ENCODE measurements at places on chromosomes 6 and 20. TPM values are rescaled to one million over a fixed set of nuclear protein-coding genes. Genes with fewer than 3 reads are reported as not detected.

DNA sequence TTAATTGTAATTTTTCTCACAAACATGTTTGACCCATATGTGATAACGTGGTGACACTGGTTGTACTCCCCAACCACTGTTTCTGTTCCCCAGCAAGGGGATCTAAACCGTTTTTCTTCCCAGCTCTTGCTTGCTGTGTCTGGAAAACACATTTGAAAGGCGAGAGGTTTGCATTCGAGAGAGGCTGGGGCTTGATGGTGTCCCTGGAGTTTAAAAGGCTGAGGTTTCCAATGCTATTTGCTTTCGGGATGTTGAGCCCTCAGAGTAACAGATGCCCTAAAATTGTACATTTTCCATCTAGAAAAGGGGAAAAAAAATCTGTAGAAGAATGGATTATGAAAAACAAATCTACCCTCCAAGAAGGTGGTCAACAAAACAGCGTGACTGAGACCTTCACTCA lies 35.4 kb downstream of the AKAP12 start:
- no peak for DNase-seq

ZNF334 gene
- total RNA-seq = 0.99 TPM

- no peak for DNase-seq
These were observed 1.6 kb downstream of the STX7 start for GRCh38 chr6:132511210-132511830.

ROMO1 gene
- total RNA-seq = 172 TPM

DNA sequence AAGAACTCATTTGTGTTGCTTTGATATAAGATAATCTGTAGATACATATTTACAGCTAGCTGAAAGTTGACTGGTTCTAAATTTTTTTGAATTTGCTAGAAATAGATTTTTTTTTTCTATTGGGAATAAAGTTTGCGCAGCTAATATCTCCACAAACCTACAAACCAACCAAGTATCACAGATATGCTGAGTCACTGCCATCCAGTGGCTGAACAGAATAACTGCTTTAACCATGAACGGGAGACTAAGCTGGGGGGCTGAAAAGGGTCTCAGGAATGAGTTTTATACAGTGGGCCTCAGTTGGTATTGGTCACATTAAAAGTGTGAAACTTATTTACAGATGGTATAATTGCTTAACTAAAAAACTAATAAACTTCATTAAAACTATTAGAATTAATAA lies 326.7 kb upstream of the CNR1 start:
- no peak for DNase-seq

ZC3H12D gene
- 0.47 TPM for total RNA-seq

DNA sequence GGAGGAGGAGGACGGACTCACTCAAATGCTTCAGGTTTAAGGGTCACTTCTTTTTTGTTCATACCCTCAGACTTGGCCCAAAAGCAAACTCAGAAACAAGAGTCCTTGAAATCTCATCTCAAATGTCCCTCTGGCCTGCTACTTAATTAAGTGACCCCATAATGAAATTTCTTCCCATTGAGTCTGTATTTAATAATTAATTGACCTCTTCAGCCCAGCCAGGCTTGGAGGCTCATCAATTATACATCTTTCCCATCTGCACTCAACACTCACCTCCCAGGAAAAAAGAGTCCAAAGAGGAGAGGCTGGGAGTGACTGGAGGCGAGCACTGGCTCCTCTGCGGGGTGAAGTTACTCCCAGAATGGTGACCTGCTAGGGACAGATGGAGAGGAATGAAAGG lies 90.5 kb upstream of the EYA2 start:
- no peak for DNase-seq

- DNase-seq = no peak
These were observed 114.6 kb downstream of the RCAN2 start for GRCh38 chr6:46376562-46377061.

DNA sequence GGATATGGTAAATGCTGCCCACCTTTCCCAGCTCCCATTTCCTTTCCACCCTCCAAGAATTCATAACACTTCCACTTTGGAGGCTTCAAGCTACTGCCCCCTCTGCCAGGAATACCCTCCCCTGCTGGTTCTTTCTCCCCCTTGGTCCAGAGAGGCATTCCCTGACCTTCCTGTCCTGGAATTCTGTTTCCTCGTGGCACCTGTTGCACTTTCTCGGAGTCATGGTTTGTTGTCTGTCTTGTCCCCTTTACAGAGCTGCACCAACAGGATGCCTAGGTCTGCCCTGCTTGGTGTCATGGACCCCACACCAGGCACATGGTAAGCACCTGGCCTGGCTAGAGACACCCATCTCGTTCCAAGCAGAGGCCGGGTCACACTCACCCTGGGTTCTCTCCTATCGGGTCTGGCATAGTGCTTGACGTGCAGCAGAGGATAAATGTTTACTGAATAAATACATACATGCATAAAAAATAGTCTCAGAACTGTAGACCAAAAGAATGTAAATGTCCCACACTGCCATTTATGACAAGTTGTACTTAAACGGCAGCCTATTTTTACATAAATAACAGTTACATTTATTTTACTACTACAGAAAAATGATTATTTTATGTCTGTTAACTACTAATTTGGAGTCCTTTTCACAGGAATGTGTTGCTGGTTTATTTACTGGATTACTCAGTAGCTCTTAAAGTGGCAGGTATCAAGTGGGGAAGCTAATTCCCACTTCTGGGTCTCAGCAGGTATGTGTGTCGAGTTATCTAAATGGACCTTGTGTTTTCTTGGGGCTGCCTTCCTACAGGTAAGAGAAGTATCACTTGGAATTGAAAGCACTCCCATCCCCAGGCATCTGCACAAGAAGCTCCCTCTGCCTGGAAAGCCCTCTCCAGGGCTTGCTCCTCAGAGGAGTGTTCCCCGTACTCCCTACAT lies 69.3 kb downstream of the KIF13A start:
- DNase-seq = no peak

DNA sequence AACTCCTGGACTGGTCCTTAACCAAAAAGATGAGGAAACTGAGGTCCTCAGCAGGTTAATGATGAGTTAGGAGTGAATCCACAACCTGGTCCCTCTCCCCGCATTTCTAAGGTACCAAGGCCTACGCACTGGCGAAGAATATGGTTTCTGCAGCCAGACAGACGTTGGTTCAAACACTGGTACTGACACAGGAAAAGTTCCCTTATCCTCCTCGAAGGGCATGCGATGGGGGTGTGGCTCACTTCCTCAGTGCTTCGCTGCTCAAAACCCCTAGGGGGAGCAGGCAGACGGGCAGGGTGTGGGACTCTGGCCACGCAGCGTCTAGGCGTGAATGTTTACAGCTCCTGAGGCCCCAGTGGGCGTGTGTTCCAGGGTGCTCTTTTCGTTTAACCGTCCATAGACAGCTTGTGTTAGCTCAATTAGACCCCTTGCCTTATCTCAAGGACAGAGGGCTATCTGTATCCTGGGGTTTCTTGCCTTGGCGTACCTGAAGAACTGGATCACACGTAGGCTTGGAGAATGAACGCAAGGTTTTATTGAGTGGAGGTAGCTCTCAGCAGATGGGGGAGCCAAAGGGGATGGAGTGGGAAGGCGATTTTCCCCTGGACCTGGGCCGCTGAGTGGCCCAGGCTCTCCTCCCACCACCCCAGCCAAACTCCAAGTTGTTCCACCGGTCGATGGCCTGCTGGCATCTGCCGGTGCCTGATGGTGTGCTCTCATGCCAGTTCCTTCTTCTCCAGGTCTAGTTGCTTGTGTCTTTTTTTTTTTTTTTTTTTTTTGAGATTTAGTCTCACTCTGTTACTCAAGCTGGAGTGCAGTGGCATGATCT lies 31.8 kb upstream of the PTPN1 start:
- peak; percentile 70 for DNase-seq

SIRPG gene
- 0.44 TPM for total RNA-seq

GRCh38 chr20:21521596-21522480 lies 8.0 kb upstream of the NKX2-2 start:
- DNase-seq = no peak
